Stimulated activated CD8-positive, alpha-beta memory T cell treated with anti-CD3 and anti-CD28 coated beads, Interleukin-7, amount 100 ng/mL, for 4 hours (primary cell): ENCODE measurements at places on chromosomes 6 and 20.

DNA sequence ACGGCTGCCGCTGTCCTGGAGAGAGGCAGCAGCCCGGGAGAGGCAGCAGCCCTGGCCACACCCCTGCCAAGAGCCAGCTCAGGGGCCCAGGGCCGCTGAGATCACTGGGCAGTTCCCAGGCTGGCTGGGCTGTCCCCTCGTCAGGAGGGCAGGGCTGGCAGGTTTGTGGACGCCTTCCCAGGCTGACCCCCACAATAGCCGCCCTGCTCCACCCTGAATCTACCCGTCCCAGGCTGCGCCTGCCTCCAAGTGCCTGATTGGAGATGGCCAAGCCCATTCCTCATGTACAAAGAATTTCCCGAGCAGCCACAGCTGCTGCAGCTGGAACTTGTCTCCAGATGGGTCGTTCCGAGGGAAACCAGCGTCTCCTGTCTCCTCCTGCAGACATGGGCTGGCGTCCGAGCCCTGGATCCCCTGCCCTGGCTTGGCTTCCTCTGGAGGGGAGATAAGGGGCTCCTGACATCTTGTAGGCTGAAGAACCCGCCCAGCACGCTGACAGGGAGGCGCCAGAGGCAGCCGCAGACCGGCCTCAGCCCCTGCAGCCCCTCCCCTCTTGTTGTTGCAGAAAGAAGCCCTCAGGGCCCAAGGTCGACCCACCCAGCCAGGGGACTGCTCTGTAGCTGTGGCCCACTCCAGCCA is 9.4 kb upstream of the GATA5 start:
- DNase-seq, result no peak

DNA sequence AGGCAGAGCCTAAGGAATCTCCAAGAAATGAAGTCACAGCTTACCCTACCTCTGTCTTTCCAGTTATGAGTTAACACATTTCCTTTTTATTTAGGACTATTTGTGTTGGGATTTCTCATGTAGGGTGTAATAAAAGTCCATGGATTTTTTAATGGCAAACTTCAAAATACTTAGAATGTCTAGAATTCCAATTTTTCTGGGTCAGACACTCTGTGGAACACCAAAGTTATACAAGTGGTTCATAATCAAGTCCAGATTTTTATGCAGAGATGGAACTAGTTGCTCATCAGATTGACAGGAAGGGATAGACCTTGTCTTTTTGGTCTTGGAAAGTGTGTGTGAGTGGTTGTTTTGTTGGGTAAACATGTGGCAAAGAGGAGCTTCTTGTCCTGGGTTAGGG is 303.5 kb upstream of the RNF24 start:
- no peak for DNase-seq

DNA sequence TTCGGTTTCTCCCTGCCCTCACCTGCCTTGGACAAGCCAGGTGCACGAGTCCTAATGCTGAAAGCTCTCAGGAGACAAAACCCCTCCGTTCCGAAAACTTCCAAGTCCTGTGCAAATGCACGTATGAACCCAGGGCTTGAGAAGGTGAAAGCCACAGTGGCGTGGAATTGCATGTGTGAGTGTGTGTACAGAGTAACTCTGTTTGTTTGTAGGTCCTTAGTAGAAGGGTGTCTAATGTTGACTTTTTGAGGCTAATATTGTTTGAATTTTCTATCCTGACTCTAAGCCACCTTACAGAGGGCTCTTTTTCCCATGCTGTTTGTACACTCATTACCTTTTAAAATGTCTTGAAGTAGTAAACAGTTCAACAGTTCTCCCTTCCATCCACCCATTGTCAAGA is 129.1 kb downstream of the FOXA2 start:
- no peak for DNase-seq

GRCh38 chr6:61833176-61833755 is 452.8 kb downstream of the KHDRBS2 start:
- no peak for DNase-seq

GRCh38 chr6:150256618-150257272 is 112.1 kb upstream of the IYD start:
- DNase-seq, result no peak

DNA sequence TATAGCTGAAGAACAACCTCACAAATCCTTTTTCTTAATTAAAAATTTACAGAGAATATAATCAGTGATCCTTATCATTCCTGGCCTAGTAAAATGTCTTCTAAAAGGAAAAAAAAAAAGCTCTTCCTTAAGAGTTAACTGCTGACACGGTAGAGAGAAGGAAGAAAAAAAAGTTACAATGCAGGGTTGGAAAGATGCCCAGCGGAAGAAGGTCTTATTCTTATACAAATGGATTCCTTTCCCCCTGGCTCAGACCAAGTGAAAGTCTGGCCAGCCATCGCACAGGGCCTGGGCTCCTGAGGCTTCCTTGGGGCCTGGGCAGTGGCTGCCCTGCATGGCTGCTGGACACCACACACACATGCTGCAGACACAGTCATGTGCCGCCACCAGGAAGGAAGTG is 688.6 kb downstream of the TENT5A start:
- DNase-seq, result no peak

DNA sequence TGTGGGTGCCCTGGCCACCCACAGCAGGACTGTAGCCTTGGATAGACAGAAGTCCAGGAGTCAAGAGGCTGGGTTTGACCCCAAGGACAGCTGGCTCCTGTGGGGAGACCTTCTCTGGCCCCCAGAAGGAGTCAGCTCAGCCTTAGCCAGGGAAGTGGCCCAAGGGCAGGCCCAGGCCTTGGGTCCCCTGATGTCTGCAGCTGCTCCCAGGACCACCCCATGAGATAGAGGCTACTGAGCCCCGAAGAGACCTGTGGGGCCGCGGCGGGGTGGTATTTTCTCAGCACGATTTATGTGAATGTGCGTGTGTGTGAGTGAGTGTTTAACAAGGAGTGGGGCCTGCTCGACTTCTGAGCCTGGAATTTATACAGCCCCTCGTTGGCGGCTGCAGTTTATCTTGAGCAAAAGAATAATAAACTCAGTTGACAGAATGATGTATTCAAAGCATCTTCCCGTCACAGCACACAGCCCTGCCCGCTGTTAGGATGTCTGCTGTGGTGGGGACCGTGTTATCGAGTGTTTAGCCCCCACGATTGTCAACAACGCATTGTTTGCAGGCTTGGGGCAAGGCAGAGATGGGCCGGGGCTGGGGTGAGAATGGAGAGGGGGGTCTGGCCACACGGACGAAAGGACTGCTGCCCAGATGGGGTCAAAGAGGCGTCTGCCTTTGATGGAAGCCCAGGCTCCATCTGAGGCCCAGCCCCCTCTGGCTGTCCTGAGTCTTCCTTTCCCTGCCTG is 163.3 kb downstream of the VEGFA start:
- no peak for DNase-seq

GRCh38 chr6:163459536-163459935 is 45.0 kb downstream of the QKI start:
- DNase-seq, result no peak

DNA sequence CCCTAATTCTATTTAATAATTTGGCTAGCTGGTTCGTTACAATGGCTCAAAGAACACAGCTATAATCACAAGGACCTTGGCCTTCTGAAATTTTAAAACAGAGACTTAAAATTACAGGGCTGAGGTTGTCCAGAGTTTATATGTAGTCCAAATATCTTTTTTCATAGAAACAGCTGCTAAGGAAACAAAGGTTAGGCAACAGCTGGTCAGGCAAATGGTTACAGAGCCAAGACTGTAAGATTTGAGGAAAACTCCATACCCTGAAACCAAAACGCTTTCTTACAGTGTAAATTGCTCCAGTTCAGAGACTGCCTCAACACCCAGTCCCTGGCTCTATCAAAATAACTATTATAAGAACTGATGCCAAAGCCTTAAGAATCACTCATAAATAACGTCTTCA is 9.7 kb upstream of the ARHGAP18 start:
- no peak for DNase-seq

GRCh38 chr20:50345712-50346373 is 155.2 kb downstream of the CEBPB start:
- no peak for DNase-seq

GRCh38 chr6:36559011-36559793 is 11.9 kb upstream of the STK38 start:
- DNase-seq, result no peak

GRCh38 chr20:59747671-59748515 is 143.6 kb downstream of the PHACTR3 start:
- no peak for DNase-seq

- DNase-seq, result no peak
These were observed 117.8 kb upstream of the NXT1 start for GRCh38 chr20:23232679-23233308.

DNA sequence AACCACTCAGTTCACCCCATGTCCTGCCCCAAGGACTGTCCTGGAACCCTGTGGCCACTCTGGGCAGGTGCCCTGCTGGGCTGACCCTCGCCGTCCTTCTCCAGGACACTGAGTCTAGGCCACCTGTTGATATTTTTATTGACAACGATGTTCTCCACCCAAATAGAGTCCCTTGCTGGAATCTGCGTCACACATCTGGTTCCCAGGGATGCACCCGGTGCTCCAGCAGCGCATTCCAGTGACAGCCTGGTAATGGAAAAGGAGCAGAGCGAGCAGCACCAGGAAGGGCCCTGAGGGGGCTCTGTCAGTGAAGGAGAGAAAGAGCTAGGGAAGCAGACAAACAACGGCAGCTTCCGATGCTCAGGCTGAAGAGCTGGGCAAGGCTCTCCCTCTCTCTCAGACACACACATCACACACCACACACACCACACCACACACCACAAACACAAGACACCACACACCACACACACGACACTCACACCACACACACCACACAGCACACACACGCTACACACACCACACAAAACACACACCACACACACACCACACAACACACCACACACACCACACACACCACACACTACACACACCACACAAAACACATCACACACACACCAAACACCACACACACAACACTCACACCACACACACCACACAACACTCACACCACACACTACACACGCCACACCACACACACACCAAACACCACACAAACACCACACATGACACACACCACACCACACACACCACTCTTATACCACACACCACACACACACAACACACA is 117.9 kb upstream of the THBS2 start:
- DNase-seq, result no peak

GRCh38 chr6:162907876-162908481 is 180.2 kb downstream of the PACRG start:
- no peak for DNase-seq

GRCh38 chr6:11030904-11031303 is 13.2 kb downstream of the ELOVL2 start:
- no peak for DNase-seq

DNA sequence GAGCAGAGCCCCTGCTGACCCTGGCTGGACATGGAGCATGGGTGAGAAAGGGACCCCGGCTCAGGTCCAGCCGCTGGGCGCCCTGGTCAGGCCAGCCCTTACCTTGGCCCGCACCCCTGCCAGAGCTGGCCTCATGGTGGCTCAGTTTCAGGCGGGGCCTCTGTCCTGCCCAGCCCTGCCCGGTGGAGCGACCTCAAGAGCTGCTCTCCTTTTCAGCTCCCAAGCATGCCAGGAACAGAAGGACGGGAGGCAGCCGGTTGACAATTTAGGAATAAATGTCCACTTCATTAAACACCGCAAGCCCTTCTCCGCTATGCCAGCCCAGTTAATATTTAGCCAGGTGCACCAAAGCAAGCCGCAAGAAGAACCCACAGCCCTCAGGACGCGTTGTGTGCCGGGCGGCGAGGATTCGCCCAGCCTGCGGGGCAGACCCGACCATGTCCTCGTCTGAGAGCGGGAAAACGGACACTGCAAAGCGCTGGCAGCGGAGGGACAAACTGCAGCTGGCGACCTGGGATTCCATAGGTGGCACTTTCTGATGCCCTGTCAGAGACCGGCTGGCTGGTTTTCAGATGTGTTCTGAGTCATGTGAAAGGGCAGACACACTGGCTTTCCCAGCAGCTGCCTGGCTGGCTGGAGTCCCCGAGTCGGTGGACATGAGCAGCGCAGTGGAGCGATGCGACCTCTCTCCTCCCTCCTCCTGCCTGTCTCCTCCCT is 221.9 kb downstream of the TTLL2 start:
- DNase-seq, result no peak

GRCh38 chr20:39812116-39812515 is 850.0 kb downstream of the DHX35 start:
- DNase-seq, result no peak

DNA sequence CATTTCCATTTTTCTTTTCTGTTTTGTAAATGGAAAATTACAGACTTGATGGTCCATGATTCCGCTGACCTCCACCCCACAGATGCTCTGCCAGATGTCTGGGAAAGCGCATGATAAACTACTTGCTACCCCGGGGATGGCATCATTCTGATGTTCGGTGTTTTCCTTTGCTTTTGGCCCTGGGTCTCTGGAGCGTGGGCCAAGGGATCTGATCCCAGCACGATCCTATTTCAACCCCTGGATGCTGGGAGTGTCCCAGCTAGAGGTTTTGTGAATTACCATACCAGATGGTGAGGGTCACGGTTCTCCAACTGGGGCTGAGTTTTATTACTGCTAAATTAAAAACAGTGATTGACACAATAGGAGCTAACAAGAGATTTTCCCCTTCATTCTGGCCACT is 25.2 kb upstream of the MYLIP start:
- no peak for DNase-seq

GRCh38 chr6:10749734-10750133 is 2.1 kb downstream of the TMEM14B start:
- DNase-seq, result no peak

DNA sequence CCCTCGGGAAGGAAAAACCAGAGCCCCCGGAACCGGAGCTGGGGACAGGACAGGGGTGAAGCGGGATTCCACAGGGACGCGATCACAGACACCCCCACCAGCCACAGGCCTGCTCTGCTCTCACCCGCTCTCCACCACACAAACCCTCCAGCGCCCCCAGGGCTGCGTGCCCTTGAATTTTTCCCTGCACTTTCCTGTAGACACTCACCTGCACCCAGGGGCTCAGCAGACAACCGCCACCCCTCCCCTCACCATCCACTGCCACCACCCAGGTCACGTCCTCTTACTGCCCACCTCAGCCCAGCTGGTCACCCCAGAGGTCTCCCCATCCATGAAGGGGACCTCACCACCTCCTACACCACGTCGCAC is 631 bp downstream of the ULBP2 start:
- DNase-seq, result no peak

- no peak for DNase-seq
These were observed 415.9 kb downstream of the CD83 start for GRCh38 chr6:14533446-14533845.
